ENCODE measurements at places on chromosomes 1 and 21.

- DNase-seq: no peak
Measured at GRCh38 chr1:230231774-230232145, 164.7 kb downstream of the GALNT2 start.

- DNase-seq: no peak
Measured at GRCh38 chr1:74363220-74363619, 128.0 kb downstream of the TNNI3K start.

DNA sequence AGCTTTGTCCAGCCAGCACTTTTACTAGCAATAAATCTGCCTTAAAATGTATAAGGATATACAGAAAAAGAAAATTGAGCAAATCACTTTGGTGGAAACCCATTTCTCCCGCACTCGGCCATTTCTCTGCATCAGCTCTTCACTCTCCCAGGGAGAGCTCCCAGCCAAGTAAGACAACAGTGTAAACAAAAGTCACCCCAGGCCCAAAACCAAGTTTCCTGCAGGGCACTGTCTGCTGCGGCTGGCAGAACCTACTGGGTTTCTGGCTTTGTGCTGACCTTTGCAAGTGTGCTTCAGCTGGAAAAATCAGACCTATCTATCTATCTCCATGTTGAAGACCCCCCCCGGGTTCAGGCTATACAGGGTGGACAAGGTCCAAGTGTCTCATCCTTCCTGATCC is 476.7 kb upstream of the CAMK1G start:
- no peak for DNase-seq

GRCh38 chr1:44227211-44227610 is 13.9 kb downstream of the DMAP1 start:
- no peak for DNase-seq

- DNase-seq: no peak
Measured at GRCh38 chr1:116503546-116504307, 67.1 kb downstream of the CD58 start.

DNA sequence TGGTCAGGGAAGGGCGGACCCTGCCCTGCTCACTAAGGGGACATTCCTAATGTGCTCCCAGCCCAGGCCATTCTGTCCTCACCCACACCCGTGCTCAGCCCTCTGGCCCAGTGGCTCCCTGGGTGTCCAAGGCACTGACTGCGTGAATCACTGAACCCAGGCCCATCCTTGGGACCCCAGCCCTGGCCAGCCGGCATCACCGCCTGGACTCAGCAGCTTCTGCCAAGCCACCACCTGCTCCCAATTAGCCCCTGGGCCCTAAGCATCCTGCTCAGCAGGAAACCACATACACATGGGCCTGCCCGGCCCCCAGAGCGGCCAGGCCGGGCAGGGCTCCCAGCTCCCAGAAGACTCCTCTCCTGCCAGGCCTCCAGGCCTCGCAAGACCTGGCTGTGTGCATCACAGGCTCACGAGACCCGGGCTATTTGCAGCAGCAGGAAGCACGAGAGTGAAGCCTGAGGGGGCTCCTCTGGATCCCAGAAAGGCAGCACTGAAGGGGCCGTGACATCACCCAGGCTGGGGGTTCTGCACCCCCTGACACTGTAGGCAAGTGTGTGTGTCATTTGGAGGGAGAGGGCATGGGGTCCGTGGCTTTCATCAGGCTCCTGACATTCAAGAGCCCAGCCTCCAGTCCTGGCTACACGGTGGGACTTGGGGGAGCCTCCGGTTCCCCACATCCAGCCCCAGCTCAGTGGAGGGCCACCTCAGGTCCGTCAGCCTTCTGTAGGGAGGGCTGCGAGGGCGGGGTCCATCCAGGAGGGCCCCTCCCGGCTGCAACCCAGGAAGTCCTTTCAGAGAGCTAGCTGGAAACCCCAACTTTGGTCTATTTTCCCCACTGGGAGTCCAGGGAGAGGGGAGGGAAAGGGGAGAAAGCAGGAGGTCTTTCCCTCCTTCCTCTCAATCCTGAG is 1.6 kb downstream of the MFAP2 start:
- no peak for DNase-seq

- no peak for DNase-seq
Measured at GRCh38 chr21:28207436-28208173, 785.1 kb downstream of the LTN1 start.

DNA sequence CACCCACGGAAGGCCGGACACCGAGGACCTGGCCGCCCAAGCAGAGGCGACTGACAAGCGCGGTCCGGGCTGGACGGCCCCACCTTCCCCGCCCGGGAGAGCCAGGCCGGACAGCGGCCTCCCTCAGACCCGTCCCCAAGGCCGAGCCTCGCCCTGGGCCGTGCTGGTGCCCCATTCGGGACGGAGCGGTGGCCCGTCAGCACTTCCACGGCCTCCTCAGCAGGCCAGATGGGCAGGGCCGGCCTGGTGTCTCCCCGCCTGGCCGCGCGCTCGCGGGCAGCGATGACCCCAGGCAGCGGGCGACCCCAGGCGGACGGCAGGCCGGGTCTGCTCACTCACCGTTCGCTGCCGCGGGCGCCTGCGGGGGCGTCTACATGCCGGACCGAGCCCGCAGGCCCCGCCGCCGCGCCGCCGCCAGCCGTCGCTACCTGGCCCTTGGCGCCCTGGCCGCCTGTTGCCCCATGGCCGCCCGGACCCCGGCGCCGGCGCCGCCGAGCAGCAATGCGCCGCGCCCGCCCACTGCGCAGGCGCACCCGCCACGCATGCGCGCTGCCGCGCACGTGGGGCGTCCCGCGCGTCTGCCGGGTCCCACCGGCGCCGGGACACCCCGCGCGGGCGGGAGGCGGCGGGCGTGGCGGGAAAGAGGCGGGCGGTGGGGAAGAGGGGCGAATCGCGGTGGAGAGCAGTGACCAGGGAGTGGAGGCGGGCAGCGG is at the start of gene NADK:
TSS of gene NADK (minus strand) at position 521 of the 713 bp plus-strand sequence. CDS start 13,064 bp downstream, outside the sequence.
- DNase-seq: peak; percentile 61

GRCh38 chr1:52139817-52140540 is 1.9 kb upstream of the ZFYVE9 start:
- DNase-seq: peak; percentile 23

- DNase-seq: no peak
Measured at GRCh38 chr1:156755527-156755950, 4.1 kb upstream of the HDGF start.
